Activated T-cell treated with anti-CD3 and anti-CD28 coated beads, Interleukin-2, amount 50 U/mL, for 24 hours (primary cell): ENCODE measurements at places on chromosomes 11 and 22.
A peak's percentile ranks its signal among the peaks of the same experiment; 100 is the strongest.

- DNase-seq, result no peak
These were observed 33.1 kb downstream of the CLTCL1 start for GRCh38 chr22:19258371-19258770.

DNA sequence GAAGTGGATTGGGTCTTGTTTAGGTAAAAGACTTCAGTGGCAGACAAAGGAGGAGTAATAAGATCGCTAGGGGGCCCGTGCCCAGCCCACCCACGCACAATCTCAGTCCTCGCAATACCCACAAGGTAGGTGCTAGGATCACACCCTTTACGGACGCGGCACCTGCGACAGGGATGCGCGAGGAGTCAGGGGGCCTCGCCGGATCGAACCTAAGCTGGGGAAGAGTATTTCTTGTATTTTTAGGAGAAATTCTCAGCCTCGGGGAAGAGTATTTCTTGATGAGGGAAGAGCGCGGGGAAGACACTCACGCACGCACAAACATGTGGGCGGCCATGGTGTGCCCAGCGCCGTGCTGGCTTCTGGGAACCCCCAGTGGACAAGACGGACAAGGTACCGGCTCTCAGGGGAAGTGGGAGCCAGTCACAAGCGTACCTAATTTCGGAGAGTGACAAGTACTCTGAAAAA lies 745 bp upstream of the FAM118A start:
- DNase-seq, result no peak

GRCh38 chr11:30365793-30366517 lies 43.1 kb downstream of the ARL14EP start:
- no peak for DNase-seq

- DNase-seq, result no peak
These were observed 9.7 kb downstream of the OR5AN1 start for GRCh38 chr11:59368238-59369022.

DNA sequence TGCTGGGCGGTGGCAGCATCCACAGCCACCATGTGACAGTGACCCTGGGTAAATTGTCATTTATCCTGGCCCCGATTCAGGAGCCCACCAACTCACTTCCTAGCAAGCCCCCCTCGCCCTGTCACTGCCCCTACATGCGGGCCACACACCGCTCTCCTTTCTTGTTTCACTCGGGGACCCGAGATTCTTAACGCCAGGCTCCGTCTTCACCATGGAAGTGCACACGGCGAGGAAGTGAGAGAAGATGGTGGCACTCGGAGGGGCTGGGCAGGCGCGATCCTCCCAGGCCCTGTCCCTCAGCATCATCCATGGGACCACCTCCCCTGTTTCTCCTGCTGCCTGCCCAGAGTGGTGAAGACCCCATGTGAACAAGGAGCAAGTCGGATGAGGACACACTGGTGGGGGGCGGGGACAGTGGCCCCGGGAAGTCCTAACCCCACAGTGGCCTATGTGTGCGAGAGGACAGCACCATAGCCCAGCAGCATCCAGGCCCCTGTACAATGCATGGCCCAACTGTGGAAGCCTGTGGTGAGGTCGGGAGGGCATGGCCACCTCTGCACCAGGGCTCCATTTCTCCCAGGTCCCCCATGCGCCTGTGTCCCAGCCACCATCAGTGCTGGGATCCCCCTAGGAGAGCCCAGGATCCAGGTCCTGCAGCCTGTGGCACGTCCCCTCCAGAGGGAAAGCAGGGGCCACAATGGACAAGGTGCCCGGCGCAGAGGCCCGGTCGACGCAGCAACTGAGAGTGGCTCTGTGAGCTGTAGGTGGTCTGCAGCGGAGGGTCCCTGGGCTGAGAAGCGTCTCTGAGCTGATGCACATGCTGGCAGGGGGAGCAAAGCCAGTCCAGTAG lies 262.8 kb downstream of the BRD1 start:
- DNase-seq, result no peak

DNA sequence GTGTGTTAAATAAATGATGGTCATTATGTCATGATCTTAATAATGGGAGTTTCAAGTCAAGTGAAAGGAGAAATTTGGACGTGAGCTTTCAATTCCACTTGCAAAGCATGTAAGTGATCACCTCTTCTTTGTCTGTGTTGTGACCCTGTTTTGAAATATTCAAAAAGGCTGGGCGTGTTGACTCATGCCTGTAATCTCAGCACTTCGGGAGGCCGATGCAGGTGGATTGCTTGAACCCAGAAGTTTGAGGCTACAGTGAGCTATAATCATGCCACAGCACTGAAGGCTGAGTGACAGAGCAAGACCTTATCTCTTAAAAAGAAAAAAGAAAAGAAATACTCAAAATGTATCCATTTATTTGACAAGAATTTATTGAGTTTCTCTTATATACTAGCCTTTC lies 32.9 kb upstream of the EED start:
- DNase-seq, result no peak

GRCh38 chr22:43017525-43018460 lies 2.8 kb upstream of the PACSIN2 start:
- DNase-seq, result no peak

GRCh38 chr11:76577921-76578653 lies 92.5 kb downstream of the LRRC32 start:
- no peak for DNase-seq

DNA sequence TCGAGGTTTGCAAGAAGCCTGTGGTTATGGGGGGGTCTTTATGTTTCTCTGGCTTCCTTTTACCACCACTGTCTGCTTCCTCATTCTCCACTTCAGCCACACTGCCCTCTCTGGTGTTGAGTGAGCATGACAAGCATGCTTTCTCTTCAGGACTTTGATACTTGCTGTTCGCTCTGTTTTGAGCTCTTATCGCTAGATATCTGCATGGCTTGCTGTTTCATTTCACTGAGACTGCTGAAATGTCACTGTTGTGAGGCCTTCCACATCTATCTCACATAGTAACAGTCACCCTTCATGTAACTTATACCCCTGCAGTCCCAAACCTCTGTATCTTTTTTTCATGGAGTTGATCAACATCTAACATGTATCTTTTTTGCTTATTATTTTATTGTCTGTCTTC lies 59.8 kb downstream of the TMEM135 start:
- DNase-seq, result no peak

DNA sequence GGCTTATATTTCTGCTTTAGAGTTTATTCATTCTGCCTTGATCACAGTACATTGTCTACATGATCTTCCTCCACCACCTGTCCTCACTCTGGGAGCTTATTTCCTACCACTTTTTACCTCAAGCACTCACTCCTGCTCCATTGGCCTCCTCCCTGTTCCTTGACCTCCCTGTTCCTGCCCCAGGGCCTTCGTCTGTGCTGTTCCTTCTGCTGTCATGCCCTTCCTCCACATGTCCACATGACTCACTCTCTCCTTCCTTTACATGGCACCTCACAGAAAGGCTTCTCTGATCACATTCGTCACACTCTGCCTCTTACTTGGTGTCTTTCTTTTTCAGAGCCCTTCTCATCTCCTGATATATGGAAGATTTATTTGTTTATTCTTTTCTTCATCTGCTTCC lies 103.0 kb downstream of the FBXO7 start:
- no peak for DNase-seq

- DNase-seq, result no peak
These were observed 58.2 kb downstream of the MORC2 start for GRCh38 chr22:30910358-30910757.

- no peak for DNase-seq
These were observed 18.6 kb upstream of the NTM start for GRCh38 chr11:131351848-131352247.

DNA sequence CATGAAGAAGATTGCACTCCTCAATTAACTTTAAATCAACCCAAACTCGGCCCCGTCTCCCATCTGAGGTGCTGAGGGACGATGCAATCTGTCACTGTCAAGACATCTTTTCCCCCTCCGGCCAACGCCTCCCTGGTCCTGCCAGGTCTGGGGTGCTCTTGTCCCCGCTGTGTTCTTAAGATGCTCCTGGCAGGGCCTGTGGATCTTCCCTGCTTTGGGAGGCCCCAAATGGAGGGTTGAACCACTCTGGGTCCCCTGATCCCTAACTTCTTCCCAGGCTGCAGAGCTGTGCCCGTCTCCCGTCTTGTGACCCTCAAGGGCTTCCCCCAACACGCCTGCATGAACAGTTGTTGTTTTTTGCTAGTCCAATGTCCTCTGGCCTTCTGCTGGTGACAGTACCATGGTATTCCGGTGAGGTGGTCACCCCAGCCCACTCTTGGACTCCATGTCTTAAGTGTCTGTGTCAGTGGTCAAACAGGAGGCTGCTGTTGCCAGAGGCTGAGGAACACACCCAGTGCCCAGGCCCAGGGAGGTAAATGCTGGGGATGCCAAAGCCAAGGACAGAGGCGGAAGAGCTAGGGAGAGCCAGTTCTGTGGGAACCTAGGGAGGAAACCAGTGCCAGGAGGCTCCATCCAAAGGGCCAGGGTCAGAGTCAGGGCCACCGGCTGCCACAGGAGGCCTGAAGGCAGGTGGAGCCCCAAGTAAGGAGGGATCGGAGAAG lies 70.6 kb upstream of the SHANK2 start:
- no peak for DNase-seq

- no peak for DNase-seq
These were observed 33.8 kb downstream of the EHF start for GRCh38 chr11:34654483-34655334.

GRCh38 chr11:94521684-94522083 lies 9.4 kb downstream of the C11orf97 start:
- no peak for DNase-seq

DNA sequence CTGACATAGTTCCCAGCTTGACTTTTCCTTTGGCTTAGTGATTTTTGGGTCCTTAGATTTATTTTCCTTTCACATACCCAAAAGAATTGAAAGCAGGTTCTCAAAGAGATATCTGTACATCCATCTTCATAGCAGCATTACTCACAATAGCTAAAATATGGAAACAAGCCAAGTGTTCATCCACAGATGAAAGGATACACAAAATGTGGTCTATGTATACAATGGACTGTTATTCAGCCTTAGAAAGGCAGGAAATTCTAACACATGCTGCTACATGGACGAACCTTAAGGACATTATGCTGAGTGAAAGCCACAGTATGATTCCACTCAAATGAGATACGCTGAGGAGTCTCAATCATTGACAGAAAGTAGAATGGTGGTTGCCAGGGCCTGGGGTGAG lies 171.8 kb downstream of the IGLL1 start:
- no peak for DNase-seq

- no peak for DNase-seq
These were observed 7.2 kb upstream of the SLN start for GRCh38 chr11:107719073-107719472.

DNA sequence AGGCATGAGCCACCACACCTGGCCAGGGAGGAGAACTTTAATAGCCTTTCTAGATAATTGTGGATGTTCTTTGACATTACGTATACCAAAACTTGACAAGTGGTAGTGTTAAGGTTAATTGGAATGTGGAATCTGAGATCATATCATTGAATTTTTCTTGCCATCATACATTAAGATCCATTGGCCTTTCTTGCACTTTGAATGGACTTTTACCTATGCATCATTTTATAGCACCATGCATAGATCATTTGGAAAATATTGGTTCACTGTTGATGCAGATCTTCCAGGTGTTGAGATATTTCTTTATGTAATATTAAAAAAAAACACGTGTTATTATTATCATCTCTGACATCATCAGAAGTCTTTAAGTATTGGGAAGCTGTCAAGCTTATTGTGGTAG lies 36.5 kb downstream of the ACER3 start:
- DNase-seq, result no peak

DNA sequence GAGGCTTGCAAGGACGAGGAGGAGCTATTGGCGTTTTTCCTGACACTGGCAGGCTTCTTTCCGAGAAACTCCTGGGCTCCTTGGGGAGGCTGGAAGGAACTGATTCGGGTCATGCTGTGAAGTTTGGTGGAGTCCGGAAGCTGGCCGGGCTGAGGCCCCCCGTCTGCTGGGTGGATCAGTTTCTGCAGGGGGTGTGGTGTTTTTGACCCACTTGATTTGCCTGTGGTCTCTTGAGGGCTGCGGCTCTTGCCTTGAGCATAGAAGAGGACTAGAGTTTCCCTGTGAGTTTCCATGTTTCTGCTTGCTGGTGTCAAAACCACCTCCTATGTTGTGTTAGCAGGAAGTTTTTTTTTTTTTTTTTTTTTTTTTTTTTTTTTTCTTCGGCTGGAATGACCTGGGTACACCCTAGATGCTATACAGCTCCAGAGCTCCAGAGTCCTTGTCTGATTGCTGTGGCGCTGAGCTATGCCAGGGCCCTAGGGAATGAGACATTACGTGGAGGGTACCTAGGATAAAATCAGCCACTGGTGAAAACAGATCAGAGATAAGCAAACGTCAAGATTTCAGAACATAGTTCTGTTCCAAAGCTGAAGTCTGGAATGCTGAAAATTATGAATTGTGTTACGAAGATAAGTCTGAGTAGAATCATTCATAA lies 728 bp downstream of the TBC1D22A start:
- no peak for DNase-seq

GRCh38 chr11:134170919-134171281 lies 52.9 kb downstream of the NCAPD3 start:
- DNase-seq, result no peak

GRCh38 chr11:15519124-15519791 lies 404.5 kb downstream of the INSC start:
- DNase-seq, result no peak

- DNase-seq, result no peak
These were observed 23.8 kb downstream of the PARVB start for GRCh38 chr22:44047891-44048301.

GRCh38 chr22:23518376-23519187 lies 61.5 kb downstream of the IGLL1 start:
- DNase-seq, result no peak

GRCh38 chr11:69496631-69497220 lies 15.3 kb downstream of the LINC01488 start:
- no peak for DNase-seq

- DNase-seq, result no peak
These were observed 43.3 kb downstream of the ENDOD1 start for GRCh38 chr11:95132956-95133355.

DNA sequence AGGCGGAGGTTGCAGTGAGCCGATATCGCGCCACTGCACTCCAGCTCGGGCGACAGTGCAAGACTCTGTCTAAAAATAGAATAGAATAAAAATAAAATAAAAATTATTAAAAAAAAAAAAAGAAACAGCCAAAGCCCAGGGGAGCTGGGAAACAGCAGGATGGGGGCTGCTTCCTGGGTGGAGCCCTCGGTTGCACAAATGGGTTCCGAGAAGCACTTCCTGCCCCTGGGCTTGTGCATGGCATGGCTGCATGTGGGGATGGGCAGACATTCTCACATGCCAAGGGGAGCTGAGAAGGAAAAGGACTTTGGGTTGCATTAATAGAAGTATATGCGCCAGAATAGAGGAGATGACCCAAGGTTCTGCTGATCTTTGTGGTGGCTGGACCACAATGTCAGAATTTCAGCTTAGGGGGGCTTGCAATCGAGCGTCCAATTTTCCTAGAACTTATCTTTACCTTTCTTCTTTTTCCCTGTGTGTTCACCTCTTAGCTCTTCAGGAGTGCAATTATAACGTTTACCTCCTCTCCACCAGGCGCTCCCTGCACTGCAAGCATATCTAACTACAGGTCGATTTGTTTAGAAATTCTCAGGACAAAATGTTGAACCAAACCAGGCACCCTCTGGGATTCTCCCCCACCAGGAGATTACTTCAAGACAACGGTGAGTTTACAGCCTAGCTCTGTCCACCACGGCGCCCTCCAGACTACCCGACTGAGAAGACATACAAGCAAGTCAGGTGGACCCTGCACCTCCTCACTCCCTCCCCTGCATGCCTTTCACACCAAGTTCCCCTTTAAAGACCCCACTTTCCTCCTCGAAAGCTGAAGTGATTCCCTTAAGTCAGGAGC lies 53.2 kb downstream of the SHISAL1 start:
- DNase-seq, result peak; percentile 12
